ENCODE measurements at places on chromosomes 5 and 9. TPM values are rescaled to one million over a fixed set of nuclear protein-coding genes. Genes with fewer than 3 reads are reported as not detected.

DNA sequence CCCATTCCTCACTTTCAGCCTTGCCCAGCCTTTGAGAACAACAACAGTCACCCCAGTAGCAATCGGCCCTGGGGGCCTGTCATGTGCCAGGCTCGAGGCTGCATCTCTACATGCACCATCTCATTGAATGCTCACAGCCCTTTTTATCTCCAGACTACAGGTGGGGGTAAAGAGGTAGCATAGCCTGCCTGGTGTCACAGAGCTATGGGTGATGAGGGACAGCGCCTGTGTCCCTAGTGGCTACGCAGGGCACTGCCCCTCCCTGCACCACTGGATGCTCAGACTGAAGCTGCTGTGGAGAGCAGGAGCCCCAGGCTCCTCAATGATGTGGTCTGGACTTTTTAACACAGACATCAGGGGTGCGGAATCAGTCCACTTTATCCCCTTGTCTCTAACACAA, 2.8 kb downstream of the CAMK2A start:
- H3K4me1 ChIP-seq, result no peaks in the 10 kb centered on the region
- H3K27ac ChIP-seq, result no peak overlapping the region
- H3K4me3 ChIP-seq, result no peak overlapping the region
- DNase-seq, result no peak
- H3K27me3 ChIP-seq, result no peaks in the 10 kb centered on the region
- peaks cover 6% of the 10 kb centered on the region for H3K36me3 ChIP-seq

- peaks cover 5% of the 10 kb centered on the region for H3K4me1 ChIP-seq
- DNase-seq, result no peak
- no peaks in the 10 kb centered on the region for H3K36me3 ChIP-seq
- no peak overlapping the region for H3K27ac ChIP-seq
Measured at GRCh38 chr9:135517407-135517822, 3.8 kb upstream of the LCN1 start.

DNA sequence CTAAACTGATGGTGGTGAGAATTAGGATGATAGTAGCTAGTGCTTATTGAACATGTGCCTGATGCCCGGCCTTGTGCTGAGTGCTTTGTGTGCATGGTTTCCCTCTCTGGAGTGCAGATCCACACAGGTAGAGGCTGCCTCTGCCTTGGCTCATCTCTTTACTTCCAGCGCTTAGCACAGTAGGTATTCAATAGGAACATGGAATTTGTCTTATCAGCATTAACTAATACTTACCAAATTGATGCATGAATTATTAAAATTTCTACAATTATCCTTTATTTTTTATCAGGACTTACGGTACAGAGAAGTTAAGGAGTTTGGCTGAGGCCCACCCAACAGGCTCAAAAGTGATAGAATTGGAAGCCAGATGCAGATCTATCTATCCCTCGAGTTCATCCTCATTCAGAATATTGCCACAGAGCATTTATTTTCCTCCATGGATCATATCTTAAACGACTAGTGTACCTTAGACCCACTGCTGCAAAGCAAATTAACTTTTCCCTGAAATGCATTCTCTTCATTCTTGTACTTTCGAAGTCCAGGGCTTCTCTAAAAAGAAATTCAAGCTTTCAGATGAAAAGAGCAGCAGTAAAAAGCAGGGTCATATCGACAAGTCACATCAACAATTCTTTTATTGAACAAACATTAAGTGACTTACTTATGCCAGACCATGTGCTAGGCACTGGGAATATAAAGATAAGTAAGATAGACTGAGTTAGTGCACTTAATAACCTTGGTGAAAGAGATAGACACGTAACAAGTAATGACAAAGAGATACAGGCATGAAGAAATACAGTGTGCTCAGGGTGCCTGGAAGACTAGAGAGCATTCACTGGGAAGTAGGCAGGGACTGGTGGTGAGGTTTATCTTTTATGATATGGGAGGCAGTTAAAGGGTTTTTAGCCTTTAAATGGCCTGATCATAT, 290.0 kb downstream of the ARRDC3 start:
- no peak overlapping the region for H3K4me3 ChIP-seq
- H3K27ac ChIP-seq, result no peak overlapping the region
- H3K36me3 ChIP-seq, result no peaks in the 10 kb centered on the region
- DNase-seq, result no peak
- H3K4me1 ChIP-seq, result peaks cover 6% of the 10 kb centered on the region

- no peaks in the 10 kb centered on the region for H3K4me1 ChIP-seq
- no peaks in the 10 kb centered on the region for H3K27me3 ChIP-seq
- no peak overlapping the region for H3K4me3 ChIP-seq
- H3K27ac ChIP-seq, result no peak overlapping the region
- DNase-seq, result no peak
- H3K36me3 ChIP-seq, result no peaks in the 10 kb centered on the region
Measured at GRCh38 chr5:71949772-71950171, 157.5 kb upstream of the MAP1B start.

IRX1 gene
- total RNA-seq, result 13.8 TPM

- H3K36me3 ChIP-seq, result peaks cover 33% of the 10 kb centered on the region
- DNase-seq, result no peak
- H3K27me3 ChIP-seq, result no peaks in the 10 kb centered on the region
- H3K27ac ChIP-seq, result no peak overlapping the region
Measured at GRCh38 chr9:4686584-4686983, 7.2 kb downstream of the CDC37L1 start.

DNA sequence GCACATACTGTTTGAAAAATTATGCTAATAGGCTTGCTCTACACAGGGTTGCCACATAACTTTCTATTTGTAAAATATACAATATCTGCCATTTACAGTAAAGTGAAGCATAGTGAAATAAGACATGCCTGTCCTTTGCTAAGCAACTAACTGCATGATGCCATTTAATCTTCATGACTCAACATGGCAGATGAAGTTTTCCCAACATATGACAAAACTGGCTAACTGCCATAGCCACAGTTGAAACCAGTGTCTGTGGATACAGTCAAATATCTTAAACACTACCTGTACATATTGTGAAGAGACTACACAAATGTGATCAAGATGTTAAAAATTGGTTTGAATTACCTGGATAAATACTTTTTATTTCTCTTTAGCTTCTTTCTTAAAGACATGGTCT, 3.1 kb upstream of the DMAC1 start:
- H3K4me1 ChIP-seq, result no peaks in the 10 kb centered on the region
- peak; percentile 60 for DNase-seq
- H3K36me3 ChIP-seq, result peaks cover 3% of the 10 kb centered on the region
- no peak overlapping the region for H3K4me3 ChIP-seq
- H3K27ac ChIP-seq, result no peak overlapping the region

RASEF gene
- 6.9 TPM for total RNA-seq

DNA sequence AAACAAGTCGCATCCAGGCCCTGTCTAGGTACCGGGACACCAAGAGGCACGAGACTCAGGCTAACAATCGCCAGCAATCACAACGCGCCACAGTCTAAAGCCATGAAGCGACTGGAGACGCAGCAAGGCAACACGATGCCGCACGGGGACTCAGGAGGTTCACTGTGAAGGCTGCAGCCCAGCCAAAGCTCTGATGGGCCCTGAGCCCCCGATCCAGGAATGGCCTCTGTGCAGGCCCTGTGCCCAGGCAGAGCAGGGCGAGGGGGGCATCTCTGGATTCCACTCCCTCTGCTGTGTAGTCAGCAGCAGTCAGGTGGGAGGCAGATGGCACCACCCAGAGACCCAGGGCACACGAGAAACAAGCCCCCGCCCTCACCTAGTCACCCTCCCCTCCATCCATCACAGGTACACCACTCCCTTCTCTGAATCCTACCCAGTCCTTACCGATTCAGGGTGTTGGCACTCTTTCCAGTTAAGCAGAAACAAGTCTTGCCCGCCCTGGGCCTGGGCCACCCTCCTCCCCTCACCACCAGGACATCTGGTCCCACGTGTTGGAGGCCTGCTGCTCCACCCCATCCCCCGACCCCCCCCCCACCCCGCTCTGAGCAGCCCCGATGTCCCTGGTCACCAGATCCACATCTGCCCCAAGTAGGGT, 1.1 kb downstream of the RALGDS start:
- no peaks in the 10 kb centered on the region for H3K27me3 ChIP-seq
- H3K4me3 ChIP-seq, result peak overlapping the region; percentile 66
- peak overlapping the region; percentile 54 for H3K27ac ChIP-seq
- H3K4me1 ChIP-seq, result peaks cover 23% of the 10 kb centered on the region
- no peak for DNase-seq
- H3K36me3 ChIP-seq, result peaks cover 14% of the 10 kb centered on the region

DNA sequence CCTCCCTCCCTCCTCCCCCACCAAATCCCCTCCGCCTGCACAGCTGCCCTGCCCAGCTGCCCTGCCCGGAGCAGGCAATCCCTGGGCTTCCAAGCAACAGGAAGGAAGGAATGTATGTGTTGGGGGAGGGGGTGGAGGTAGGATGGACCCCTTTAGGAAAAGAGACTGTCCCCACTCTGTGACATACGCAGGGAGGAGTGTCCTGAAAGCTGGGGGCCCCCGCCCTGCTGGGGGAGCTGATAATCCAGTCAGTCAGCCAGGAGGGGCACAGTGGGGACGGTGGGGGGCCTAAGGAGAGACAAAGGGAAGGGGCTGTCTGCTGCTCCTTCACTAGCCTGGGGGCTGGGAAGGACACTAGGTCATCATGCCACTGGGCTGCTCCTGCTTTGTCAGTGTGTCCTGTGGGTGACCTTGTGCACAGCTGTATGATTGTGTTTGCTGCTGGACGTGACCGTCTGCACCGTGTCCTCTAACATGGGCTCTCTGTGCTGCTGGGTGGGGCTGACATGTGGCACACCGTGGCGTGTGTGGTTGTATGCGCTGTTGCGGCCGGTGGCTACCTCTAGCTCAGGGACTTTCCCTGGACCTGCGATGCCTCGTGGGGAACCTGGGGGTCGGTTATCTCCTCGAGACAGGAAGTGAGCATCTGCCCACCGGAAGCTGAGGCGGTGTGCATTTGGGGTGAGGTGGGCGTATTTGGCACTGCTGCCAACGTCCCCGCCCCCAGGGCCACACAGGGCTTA, 3.0 kb downstream of the N4BP3 start:
- no peak overlapping the region for H3K27ac ChIP-seq
- peaks cover 11% of the 10 kb centered on the region for H3K4me1 ChIP-seq
- peaks cover 24% of the 10 kb centered on the region for H3K27me3 ChIP-seq
- no peak for DNase-seq

GRCh38 chr9:110769667-110770066, 101.1 kb downstream of the MUSK start:
- DNase-seq, result no peak
- H3K4me1 ChIP-seq, result no peaks in the 10 kb centered on the region
- no peak overlapping the region for H3K27ac ChIP-seq
- no peak overlapping the region for H3K4me3 ChIP-seq
- no peaks in the 10 kb centered on the region for H3K27me3 ChIP-seq

- no peak for DNase-seq
- H3K4me1 ChIP-seq, result peaks cover 10% of the 10 kb centered on the region
- no peaks in the 10 kb centered on the region for H3K36me3 ChIP-seq
Measured at GRCh38 chr5:153636670-153637451, 146.4 kb downstream of the GRIA1 start.

- H3K4me3 ChIP-seq, result no peak overlapping the region
- H3K4me1 ChIP-seq, result no peaks in the 10 kb centered on the region
- H3K27ac ChIP-seq, result no peak overlapping the region
- H3K36me3 ChIP-seq, result no peaks in the 10 kb centered on the region
- no peak for DNase-seq
- no peaks in the 10 kb centered on the region for H3K27me3 ChIP-seq
Measured at GRCh38 chr9:126501383-126502331, 112.1 kb upstream of the LMX1B start.

DNA sequence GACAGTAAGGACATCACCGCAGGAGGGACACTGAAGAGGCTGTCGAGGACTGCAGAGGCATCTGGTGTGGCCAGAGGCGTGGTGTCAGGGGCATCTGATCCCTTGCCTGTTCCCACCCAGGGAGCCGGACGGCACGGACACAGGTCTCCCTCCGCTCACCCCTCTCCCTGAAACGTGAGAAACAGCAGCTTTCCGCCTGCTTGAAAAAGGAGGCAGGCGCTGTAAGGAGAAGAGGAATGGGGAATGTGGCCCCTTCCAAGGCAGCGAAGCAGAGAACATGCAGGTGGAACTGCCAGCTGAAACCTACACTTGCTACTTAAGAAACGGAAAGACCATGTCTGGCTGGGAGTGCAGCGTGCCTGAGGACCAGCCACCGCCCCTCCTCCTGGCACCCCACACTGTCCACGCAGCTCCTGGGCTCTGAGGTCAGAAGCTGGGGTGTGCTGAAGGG, 176.2 kb downstream of the GAPVD1 start:
- H3K27me3 ChIP-seq, result no peaks in the 10 kb centered on the region
- peaks cover 29% of the 10 kb centered on the region for H3K36me3 ChIP-seq
- H3K27ac ChIP-seq, result no peak overlapping the region
- H3K4me1 ChIP-seq, result no peaks in the 10 kb centered on the region
- H3K4me3 ChIP-seq, result no peak overlapping the region

- H3K4me3 ChIP-seq, result peak overlapping the region; percentile 98
- peak overlapping the region; percentile 99 for H3K27ac ChIP-seq
- no peak for DNase-seq
- H3K27me3 ChIP-seq, result no peaks in the 10 kb centered on the region
- H3K4me1 ChIP-seq, result peaks cover 21% of the 10 kb centered on the region
Measured at GRCh38 chr5:138212828-138213160, 329 bp downstream of the CDC23 start.

DNA sequence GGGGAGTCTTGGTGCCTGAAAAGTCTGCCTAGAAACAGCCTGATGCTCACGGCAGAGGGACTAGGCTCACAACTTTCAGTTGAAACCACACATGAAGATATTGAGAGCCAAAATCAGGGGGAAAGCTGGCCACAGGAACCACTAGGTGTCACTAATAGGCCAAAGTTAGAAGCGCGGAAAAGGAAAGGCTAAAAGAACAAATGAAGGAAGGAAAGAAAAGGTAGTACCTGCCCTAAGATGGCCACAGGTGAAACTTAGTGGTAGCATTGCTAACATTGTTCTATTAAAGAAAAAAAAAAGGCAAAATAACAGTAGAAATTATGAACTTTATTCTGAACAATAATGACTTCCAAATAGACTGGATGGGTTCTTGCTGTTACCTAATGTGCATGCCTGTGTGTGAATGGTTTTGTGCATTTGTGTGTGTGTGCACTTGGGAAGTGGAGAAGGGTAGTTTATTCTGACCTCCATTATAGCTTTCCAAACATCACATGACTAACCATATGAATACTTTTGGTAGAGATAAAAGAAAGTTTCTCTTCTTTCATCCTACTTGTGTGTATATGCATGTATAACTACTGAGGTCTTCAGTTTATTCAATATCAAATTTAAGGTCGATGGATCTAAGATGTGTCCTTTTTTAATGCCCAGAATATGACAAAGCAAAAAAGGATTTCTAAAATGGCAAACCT, 2.1 kb upstream of the RFESD start:
- H3K27ac ChIP-seq, result no peak overlapping the region
- no peak overlapping the region for H3K4me3 ChIP-seq
- H3K27me3 ChIP-seq, result no peaks in the 10 kb centered on the region
- no peaks in the 10 kb centered on the region for H3K36me3 ChIP-seq

CDKN2AIPNL gene
- 75.1 TPM for total RNA-seq

HRCT1 gene
- total RNA-seq, result 4.4 TPM

GRCh38 chr9:37840560-37841194, 40.1 kb downstream of the DCAF10 start:
- peaks cover 14% of the 10 kb centered on the region for H3K36me3 ChIP-seq
- H3K27me3 ChIP-seq, result no peaks in the 10 kb centered on the region
- peak; percentile 83 for DNase-seq
- peaks cover 16% of the 10 kb centered on the region for H3K4me1 ChIP-seq
- H3K27ac ChIP-seq, result no peak overlapping the region

- no peak for DNase-seq
- no peaks in the 10 kb centered on the region for H3K4me1 ChIP-seq
- no peak overlapping the region for H3K27ac ChIP-seq
- no peaks in the 10 kb centered on the region for H3K36me3 ChIP-seq
- peaks cover 33% of the 10 kb centered on the region for H3K27me3 ChIP-seq
- no peak overlapping the region for H3K4me3 ChIP-seq
Measured at GRCh38 chr9:98854266-98854665, 46.8 kb downstream of the GALNT12 start.

ZNF483 gene
- 1.3 TPM for total RNA-seq

GRCh38 chr5:115231598-115231997, 31.1 kb downstream of the PGGT1B start:
- no peaks in the 10 kb centered on the region for H3K27me3 ChIP-seq
- H3K36me3 ChIP-seq, result peaks cover 73% of the 10 kb centered on the region
- no peak overlapping the region for H3K4me3 ChIP-seq
- no peaks in the 10 kb centered on the region for H3K4me1 ChIP-seq

Measured in MCF 10A (cell line).